ENCODE measurements at places on chromosomes 2 and 18.
A peak's percentile ranks its signal among the peaks of the same experiment; 100 is the strongest.

DNA sequence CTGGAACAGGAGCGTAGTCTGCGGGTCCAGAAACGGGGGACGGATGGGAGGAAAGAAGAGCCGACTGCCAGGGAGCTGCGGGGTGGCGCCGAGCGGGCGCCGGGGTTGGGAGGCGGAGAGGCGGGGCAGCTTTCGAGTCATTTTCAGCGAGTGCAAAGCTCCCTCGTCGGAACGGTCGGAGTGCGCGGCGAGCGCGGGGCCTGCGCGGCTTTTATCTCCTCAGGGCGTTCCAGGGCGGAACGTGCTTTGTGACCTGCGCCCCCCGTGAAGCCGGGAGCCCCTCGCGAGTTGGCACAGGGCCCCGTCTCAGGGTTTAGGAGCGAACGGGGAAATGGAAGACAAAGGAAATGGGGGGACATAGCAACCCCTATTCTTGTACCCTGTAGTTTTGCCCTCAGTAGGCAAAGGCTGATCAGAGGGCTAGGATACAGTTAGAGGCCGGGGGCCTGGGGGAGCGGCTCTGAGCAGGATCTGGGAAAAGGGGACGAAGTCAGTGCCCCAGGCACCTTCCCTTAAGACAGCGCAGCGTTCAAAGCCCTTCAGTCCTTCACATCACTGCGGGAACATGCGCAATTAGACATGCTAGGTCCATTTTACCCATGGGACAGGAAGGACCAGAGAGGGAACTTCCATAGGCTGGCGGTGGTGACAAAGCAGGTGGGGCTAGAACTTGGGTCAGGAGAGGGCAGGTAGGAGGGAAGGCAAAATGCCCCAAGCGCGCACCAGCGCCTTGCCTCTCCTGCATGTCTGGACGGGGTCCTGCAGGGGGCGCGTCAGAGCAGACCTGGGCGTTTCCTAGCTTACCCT lies 60.1 kb upstream of the IL1RL1 start:
- DNase-seq, result peak; percentile 48

GRCh38 chr18:32174719-32175118 lies 15.1 kb upstream of the MEP1B start:
- no peak for DNase-seq

- no peak for DNase-seq
These were observed 111.2 kb upstream of the SMIM21 start for GRCh38 chr18:75538727-75539126.

DNA sequence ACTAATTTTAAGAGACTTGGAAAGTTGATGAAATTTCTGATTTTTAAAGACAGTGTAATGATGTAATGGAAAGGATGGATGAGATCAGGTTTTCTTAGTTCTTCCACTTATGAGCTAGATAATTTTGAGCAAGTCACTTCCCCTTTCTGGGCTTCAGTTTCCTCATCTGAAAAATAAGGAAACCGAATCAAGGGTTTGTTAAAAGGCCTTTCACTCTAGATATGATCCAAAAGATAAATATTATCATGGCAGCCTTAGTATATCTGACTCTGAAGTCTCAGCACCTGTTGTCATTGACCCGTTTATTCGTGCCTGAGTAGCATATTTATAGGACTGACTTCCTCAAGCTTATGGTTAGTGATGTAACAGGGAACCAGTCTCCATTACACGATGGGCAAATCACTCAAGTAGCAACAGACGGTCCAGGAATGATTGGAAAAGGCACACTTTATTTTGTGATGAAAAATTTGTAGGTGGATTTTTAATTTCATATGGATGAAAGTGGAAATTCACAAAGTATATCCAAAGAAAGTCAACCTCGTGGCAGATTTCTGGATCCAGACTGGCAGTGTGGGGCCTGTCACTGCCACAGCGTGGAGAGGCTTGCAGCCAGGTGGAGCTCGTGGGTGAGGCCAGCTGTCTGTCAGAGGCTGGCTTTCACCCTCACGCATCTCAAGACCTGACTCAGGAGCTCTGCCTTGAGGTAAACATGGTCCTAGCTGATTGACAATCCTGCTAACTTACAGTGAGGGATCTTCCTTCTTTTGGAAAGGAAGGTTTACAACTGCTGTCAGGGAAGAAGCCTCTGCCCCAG lies 137.9 kb upstream of the CXCR4 start:
- peak; percentile 96 for DNase-seq

GRCh38 chr18:79507076-79507545 lies 111.4 kb downstream of the NFATC1 start:
- DNase-seq, result peak; percentile 16

GRCh38 chr2:212337036-212337435 lies 201.6 kb downstream of the ERBB4 start:
- DNase-seq, result no peak

- DNase-seq, result no peak
These were observed 188.7 kb upstream of the SMAD2 start for GRCh38 chr18:48119204-48119603.
